ENCODE measurements at places on chromosomes 5 and 9.

- DNase-seq: no peak
These were observed 42.3 kb downstream of the ZFAND5 start for GRCh38 chr9:72322678-72323077.

- DNase-seq: no peak
These were observed 145.5 kb upstream of the HAPLN1 start for GRCh38 chr5:83866181-83866580.

DNA sequence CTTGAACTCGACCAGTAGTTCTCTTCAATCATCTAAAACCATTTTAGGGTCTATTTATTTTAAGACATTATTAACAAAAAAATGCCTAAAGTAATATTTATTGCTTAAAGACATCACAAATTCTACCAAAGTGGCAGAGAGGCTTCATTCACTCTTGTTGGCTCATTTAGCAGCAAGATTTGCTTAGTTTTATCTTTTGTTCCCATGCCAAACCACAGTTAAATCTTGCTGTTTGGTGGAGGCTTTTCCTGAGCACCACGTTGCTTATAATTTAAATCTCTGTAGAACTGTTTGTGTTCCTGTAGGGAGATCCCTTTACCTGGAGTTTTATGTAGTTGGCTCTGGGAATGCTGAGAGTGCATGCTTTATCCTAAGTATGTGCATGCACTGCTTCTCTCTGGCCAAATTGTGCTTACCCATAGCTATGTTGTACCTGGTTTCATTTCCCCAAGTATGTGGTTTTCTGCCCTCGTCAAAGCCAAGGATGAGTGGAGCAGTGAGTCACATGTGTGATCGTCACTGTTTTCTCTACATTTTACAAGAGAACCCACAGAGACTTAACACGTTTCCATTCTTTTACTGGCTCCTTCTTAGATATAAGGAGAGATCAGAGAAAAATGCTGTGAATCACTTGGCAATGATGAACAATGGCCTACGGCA, 42.1 kb upstream of the MAST4 start:
- peak; percentile 27 for DNase-seq

DNA sequence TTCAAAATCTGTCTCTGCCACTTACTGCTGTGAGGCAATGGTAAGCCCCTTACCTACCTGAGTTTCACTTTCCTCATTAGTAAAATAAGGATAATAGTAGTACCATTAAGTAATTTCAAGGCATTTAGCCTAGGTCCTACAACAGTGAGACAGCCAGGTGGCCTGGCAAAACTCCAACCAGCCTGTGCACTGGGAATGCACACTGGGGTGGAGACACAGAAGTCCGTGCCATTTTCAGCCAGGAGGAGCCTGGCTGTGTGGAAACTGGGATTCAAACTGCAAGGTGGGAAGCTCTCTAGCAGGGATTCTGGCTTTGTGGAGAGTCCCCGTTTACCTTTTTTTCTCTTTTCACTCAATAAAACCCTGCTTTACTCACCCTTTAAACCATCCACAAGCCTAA, 630.4 kb downstream of the PRELID2 start:
- DNase-seq: no peak

- DNase-seq: no peak
These were observed 36.2 kb upstream of the OR2S2 start for GRCh38 chr9:35993976-35994720.

DNA sequence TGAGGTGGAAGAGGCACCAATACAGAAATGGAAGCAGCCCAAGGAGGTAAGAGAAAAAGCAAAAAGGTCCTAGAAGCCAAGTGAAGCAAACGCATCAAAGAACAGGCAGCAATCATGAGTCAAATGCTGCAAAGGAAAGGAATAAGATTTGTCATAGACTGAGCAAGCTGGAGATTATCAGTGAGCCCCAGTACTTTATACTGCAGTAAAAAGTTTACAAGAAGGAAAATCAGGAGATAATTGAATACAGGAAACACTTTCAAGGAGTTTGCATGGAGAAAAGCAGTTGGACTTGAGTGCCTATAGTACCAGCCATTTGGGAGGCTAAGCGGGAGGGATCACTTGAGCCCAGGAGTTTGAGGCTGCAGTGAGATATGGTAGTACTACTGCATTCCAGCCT, 7.2 kb upstream of the HAVCR1 start:
- no peak for DNase-seq

DNA sequence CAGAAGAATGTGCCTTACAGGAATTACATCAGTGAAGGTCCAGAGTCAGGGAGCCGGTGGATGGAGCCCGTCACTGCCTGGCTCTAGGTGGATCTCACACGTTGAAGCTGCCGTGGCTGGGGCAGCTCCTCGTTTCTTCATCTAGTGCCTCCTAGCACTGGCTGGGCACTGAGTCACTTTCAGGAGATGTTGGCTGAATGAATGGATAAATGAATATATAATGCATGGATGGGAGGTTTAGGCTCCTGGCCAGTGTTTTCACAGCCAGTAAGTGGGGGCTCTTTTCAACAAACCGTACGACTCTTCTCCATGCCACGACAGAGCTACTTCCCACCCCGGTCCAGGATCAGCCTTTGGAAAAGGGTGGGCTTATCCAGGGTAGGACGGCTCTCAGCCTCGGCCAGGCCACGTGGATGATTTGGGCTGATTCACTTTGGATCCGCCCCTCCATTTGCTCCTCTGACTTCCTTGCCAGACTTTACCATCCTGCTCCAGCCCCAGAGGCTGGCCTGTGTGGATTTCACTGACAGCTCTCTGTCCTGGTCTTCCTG, 1.3 kb upstream of the SH3PXD2B start:
- DNase-seq: no peak
